Thyroid gland (tissue), 4 donors: ENCODE measurements at places on chromosomes 3 and 15.

DNA sequence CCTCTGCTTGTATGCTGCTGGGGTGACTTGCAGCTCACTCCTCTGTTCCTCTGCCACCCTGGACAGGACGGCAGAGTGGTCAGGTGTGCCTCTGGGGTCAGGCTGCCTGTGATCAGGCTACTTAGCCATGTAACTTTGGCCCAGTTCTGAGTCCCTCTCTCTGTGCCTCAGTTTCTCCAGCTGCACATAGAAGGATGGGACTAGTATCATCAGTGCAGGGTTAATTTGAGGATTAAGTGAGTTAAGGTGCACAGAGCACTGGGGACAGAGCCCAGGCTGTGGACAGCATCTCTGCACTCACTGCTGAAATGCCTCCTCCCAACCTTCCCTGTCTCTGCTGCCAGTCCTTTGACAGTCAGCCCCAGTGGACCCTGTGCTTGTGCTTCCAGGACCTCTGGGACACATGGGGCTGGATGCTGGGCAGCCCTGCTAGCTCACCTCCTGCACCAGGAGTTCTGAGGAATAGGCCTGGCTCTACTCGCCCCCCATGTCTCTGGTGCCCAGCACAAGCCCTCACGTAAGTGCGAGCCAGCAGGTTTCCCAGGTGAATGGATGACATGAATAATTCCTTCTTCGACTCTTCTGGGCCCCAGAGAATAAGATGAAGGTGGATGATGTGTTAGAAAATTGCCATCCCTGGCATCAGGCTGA is 19.3 kb upstream of the PRR23E start:
- no peak for DNase-seq

DNA sequence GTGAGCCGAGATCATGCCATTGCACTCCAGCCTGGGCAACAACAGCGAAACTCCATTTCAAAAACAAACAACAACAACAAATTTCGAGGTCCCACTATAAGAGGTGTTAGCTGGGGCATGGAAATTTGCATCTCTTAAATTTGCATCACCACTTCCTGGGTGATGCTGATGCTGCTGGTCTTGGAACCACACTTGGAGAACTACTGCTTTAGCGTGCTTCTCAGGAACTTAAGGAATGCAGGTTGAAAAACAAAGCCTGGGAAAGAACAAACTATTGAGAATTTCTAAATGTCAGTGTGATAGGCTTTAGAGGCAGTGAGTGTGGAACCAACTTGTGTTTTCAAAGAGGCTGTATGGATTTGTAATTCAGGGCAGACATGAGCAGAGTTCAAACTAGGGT is 858.4 kb upstream of the ARPP21 start:
- DNase-seq, result no peak

- no peak for DNase-seq
Measured at GRCh38 chr3:142046320-142047020, 102.9 kb downstream of the TFDP2 start.

DNA sequence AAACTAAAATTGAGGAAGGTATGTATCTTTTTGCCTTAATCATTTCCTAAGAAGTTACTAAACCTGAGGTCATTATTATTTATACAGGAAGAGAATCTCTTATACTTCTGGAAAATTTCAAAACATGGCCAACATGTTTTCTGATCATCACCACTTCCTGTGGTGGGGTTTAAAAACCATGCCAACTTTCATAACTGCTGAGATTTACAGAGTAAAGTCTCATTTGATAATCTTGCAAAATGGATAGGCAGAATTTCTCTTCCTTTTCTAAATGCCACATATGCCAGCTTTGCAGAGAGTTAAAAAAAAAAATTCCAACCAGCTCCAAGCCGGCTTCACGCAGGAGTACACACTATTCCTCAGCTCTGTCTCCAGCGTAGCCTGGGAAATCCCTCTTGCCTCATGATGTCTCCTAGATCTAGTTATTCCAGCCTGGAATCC is 124.3 kb upstream of the SPRED1 start:
- no peak for DNase-seq

GRCh38 chr3:42172047-42172654 is 81.0 kb downstream of the TRAK1 start:
- DNase-seq, result no peak

DNA sequence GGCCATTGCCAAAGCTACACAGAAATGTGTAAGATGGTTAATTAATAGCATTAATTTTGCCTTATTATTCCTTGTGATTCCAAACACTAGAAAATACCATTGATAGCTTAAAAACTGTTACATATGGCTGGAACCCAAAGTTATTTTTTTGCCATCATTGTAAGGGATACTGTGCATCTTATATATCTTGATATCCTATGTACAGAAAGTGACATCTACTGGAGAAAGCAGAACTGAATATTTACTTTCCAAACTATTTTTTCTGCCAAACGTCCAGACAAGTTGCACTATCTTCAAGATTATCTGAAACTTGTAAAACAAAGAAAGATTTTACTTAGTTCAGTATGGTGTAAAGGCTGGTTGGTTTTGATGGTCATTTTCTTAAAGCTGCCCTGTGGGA is 33.3 kb upstream of the MEIS2 start:
- DNase-seq, result no peak

- DNase-seq, result no peak
Measured at GRCh38 chr15:53611145-53611920, 148.1 kb downstream of the WDR72 start.

DNA sequence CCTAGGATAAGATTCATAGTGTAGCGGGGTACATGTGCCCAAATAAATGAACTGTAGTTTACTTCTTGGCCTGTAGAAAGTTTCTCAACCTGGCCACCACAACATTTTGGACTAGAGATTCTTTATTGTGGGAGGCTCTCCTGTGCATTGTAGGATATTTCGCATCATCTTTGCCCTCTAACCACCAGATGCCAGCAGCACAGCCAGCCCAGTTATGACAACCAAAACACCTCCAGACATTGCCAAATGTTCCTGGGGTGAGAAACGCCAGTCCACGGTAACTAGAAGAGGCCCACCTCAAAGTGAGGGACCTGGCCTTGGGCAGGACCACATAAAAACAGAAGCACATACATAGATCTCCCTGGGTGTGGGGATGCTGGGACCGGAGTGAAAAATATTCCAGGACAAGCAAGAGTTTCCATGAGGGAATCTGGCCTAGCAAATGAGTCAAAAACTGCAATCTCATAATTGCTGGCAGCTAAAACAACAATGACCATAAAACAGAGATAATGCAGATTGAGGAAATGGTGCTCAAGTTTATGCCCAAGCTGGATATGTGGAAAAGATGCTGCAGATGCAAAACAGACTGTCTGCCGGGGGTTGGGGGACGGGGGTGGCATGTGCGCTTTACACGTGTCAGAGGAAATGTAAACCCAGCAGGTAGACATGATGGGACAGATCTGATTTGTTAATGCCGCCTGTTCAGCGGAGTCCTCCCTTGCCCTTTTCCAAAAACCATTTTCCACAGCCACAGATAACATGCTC is 39.7 kb downstream of the ARHGEF3 start:
- DNase-seq, result no peak

- no peak for DNase-seq
Measured at GRCh38 chr3:191176038-191176785, 22.8 kb upstream of the OSTN start.

GRCh38 chr3:23900744-23901143 is 16.0 kb downstream of the NKIRAS1 start:
- DNase-seq, result no peak

GRCh38 chr3:134232151-134232550 is 18.5 kb downstream of the RYK start:
- no peak for DNase-seq

DNA sequence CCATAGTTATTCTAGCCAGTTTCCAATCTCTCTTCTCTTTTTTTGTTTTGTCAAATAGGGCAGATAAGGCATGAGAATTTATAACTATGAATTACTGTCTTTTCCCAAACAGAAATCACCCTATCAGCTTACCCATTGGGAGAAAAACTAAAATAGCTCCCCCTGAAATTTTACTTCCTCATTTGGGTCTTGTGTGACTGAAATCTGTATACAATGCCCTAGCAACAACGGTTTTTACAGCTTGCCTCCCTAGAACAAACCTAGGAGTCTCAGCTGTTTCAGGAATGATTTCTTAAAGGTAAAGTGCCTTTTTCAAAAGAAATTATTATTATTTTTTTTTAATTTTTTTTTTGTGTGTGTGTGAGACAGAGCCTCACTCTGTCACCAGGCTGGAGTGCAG is 56.8 kb downstream of the CD86 start:
- DNase-seq, result no peak

- no peak for DNase-seq
Measured at GRCh38 chr3:12905316-12906071, 64.1 kb upstream of the RPL32 start.

DNA sequence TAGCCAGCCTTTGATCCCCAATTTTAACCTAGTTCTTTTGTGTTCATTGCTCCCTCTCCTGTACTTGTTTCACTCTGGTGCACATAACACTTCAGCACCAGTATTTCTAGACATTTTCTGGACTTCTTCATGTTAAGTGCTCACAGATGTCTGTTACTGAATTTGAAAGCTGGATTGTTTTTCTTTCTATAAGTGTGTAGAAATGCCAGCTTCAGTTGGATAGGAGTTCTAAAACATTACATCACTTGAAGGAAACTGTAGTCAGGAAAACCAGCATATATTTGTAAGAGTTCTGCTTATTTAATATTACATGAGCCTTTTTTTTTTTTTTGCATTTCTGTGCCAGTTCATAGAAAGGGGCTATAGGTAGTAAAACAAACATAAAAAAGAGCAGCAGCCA is 21.6 kb downstream of the QTRT2 start:
- DNase-seq, result no peak

DNA sequence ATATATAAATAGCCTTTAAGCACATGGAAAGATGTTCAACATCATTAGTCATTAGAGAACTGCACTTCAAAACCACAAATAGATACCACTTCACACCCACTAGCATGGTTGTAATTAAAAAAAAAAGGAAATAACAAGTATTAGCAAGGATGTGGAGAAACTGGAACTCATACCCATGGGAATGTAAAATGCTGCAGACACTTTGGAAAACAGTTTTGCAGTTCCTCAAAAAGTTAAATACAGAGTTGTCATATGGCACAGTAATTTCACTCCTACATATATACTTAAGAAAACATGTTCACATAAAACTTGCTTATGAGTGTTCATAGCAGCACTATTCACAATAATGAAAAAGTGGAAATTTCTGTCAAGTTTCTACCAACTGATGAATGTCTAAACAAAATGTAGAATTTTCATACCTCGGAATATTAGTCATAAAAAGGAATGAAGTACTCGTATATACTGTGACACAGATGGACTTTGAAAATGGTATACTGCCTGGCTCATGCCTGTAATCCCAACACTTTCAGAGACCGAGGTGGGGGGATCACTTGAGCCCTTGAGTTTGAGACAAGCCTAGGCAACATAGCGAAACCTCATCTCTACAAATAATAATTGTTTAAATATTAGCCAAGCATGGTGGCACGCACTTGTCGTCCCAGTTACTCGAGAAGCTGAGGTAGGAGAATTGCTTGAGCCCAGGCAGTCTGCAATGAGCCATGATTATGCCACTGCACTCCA is 28.1 kb downstream of the BCL2A1 start:
- DNase-seq, result no peak
